Right ventricle myocardium inferior (tissue), 1 donor: ENCODE measurements at places on chromosomes 3 and 15.

- DNase-seq: no peak
Observed at GRCh38 chr15:67009576-67010569, 55.5 kb upstream of the SMAD3 start.

GRCh38 chr3:196518966-196519717 is 4.0 kb upstream of the SMCO1 start:
- no peak for DNase-seq

GRCh38 chr3:4394048-4394447 is 73.0 kb downstream of the SUMF1 start:
- DNase-seq: no peak

DNA sequence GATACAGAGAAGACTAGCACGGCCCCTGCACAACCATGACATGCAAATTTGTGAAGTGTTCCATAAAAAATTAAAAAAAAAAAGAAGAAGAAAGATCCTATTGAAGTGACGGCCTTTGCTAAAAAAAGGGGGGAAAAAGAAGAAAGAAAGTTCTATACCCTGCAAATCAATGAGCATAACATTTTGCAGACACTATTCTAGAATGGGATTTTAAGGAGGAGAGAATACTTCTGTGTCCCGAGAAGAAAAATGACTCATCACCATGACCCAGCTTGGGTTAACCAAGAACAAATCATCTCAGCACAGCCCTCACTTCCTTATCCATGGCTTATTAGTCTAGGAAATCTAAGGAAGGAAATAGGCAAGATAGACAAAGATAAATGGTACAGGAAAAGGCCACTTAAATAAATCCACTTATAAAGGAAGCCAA is 7.4 kb upstream of the SH3BP5 start:
- no peak for DNase-seq

- no peak for DNase-seq
Observed at GRCh38 chr3:18447720-18448119, 22.6 kb upstream of the SATB1 start.

DNA sequence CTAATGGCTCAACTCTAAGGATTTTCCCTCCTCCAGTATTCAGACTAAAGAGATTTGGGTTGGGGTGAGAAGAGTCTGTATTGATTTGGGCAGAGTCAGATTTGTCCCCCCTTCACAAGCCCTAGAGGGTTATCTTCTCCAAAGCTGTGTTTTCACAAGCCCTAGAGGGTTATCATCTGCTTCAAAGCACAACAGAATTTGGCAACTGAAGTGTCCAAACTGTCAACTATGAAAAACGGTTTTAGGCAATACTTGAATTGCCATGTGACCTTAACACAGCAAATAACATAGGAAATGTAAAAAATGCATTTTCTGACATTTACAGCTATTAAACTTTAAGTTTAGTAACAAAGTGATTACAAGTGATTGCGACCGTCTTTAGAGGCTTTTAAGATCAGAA is 119.9 kb downstream of the IMPG2 start:
- DNase-seq: no peak

- DNase-seq: no peak
Observed at GRCh38 chr3:140368223-140368811, 309.5 kb upstream of the TRIM42 start.

DNA sequence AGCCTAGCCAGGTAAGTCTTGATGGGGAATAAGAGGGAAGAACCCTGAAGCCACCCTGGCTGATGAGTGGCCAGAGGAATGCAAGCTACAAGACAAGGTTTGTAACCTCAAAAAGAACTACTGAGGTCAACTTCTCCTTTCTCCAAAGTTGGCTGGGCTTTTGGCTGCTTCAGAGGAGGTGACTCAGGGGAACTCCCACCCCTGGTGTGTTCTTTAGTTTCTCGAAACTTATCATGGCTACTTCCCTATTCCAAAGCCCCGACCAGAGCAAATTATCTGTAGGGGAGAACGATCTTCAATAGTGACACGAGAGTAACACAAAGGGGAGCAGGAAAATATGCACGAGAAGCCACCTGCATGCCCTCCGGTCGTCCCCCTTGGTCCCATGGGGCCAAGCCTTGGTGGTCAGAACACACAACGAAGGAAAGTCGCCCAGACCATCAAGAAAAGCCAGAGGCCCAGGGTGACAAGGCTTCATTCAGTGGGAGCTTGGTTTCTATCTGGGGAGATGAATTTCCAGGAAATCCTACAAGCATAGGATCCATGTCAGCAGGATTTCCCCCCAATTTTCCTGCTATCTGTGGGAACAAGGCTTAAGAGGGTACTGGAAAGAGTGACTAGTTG is 6.5 kb upstream of the BCL2A1 start:
- no peak for DNase-seq

DNA sequence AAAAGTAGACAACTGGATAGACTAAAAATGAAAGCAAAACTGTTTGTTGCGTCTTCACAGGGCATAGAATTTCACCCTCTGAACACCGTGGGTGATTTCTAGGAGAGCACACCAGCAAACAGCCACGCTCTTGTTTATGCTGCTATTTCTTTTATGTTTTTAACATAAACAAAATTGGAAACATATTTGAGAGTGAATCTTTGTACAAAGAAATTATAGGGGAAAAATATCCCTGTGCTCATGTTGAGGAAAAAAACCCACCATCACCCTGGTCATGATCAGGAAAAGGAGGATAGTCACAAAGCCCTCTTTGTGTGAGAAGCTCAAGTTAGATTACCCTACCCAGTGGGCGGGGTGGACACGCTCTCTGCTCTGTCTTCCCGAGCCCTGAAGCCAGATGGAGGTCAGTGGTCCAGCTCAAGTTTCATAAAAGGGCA is 313.3 kb downstream of the SATB1 start:
- DNase-seq: no peak
